ENCODE measurements at places on chromosomes 13 and 19. TPM values are rescaled to one million over a fixed set of nuclear protein-coding genes. Genes with fewer than 3 reads are reported as not detected.
A peak's percentile ranks its signal among the peaks of the same experiment; 100 is the strongest.

- DNase-seq, result peak; percentile 91
These were observed at the start of gene PLEKHF1 for GRCh38 chr19:29665215-29665825. Gene PLEKHF1, plus strand, starts transcription at chr19:29665461. Its CDS starts 8,379 bp downstream, at chr19:29673840.

DNA sequence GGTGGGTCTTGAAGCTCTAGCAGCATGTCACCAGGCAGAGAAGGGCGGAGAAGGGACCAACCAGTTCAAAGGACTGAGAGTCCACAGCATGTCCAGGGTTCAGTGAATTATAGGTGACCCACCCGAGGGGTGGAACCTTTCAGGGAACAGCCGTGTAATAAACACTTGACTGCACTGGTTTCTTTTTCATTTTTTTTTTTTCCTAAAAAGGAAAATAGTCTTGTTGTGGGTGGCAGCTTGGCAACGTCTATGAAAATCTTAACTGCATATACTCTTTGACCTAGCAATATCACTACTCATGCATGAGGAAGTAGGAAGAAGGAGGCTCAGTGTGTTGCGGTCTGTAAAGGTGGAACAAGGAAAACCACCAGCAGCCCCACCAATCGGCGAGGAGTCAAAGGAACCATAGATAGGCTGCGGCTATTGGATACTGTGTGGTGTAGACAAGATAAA lies 13.0 kb upstream of the MYH14 start:
- DNase-seq, result no peak

- DNase-seq, result peak; percentile 47
These were observed 58.7 kb upstream of the PABPC3 start for GRCh38 chr13:25037057-25037813.

- DNase-seq, result no peak
These were observed 8.4 kb upstream of the FLT1 start for GRCh38 chr13:28503182-28503967.

- DNase-seq, result peak; percentile 93
These were observed 8.4 kb upstream of the BCAM start for GRCh38 chr19:44800461-44800860.

GRCh38 chr19:17266589-17266974 lies 661 bp upstream of the BABAM1 start:
- DNase-seq, result no peak

- DNase-seq, result no peak
These were observed 624.0 kb upstream of the KLF12 start for GRCh38 chr13:74758188-74758587.

GRCh38 chr13:94296471-94296870 lies 183.0 kb downstream of the DCT start:
- no peak for DNase-seq

DNA sequence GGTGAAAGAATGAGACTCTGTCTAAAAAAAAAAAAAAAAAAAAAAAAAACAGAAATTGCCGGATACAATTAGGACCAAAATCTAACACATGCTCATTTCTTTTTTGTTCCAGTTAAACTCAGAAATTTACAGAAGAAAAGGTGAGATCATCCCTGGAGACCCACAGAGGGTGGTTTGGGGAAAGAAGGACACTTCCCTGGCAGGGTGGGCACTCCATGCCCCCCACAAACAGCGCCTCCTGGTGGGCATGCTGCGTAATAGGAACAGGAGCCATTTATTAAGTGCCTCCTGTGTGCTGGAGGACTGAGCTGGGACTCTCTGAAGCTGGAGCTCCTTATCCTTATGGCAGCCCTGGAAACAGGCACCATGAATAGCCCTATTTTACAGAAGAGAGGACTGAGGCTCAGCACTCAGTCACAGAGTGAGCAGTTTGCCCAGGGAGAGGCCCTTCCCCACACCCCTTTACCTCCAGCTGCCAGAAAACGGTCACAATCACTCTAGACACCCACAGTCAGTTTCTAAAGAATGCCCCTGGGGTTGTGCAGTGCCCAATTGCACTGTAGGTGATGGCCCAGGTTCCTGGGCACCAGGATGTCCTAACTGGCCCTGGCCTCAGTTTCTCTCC lies 10.1 kb downstream of the C19orf38 start:
- no peak for DNase-seq

OR7D2 gene
- total RNA-seq, result not detected

- DNase-seq, result no peak
These were observed 5.6 kb upstream of the KATNAL1 start for GRCh38 chr13:30312904-30313303.

- no peak for DNase-seq
These were observed 1052.2 kb upstream of the SPRY2 start for GRCh38 chr13:81393110-81393509.

DNA sequence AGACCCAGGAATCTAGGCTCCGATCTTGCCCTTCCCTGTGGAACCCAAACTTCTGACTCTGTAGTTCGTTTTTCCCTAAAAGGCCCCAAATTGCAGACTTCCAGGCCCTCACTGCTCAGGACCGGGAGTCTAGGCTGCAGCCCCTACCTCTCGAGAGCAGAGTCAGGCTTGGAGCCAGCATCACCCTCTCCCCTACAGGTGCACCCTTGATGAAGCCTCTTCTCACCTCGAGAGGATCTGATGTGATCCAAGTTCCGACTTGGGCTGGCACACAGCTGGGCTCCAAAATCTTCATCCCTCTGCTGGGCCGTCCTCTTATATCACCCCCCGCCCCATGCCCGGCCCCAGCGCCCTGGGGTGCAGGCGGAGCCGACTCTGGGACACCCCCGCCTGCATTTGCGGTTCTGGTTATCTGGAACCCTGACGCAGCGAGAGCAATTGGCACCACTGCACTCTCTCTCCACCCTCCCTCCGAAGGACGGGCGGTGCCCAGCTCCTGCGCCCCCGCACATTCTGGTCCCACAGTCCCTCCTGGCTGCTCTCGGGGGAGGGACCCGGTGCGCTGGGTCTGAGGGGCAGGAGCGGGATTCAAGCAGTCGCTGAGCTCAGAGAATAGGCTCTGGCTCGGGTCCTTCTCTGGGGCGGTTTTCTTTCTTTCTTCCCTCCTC lies at the start of gene KLK7:
Gene KLK7 (minus strand): TSS at position 293 of the 668 bp plus-strand sequence. CDS start 1,518 bp downstream, outside the sequence.
- DNase-seq, result no peak

ZNF737 gene
- total RNA-seq, result 3.7 TPM

ZNF556 gene
- not detected for total RNA-seq

ZNF582 gene
- 2.1 TPM for total RNA-seq

GRCh38 chr19:47820410-47820809 lies 1.3 kb upstream of the CRX start:
- no peak for DNase-seq

DNA sequence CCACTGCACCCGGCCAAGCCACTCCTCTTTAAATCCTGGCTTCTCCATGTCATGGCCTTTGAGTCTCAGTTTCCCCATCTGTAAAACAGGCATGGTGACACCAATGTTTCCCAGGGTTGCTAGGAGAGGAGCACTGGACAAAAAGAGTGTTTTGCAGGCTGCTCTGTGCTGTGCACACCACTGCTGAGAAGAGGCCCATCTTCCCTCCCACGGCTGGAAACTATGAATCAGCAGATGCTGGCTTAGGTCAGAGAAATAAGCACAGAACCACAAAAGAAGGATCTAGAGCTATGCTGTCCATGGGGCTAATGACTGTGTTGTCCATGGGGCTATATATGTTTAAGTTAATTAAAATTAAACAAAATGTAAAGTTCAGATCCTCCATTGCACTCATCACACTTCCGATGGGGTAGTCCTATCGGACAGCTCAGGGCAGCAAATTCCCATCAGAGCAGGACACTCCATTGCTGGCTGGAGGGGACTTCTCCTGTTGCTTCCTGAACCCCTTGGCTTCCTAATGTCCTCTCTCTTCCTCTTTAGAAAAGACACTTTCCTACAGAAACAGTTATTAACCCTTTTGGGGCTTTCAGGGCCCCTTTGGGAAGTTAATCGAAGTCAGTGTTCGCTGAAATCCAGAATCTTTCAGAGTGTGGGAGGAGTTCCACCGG lies 37.1 kb downstream of the TSHZ3 start:
- DNase-seq, result no peak

GRCh38 chr13:23504180-23504579 lies 66.0 kb upstream of the TNFRSF19 start:
- DNase-seq, result no peak

ZIC5 gene
- total RNA-seq, result not detected

DNA sequence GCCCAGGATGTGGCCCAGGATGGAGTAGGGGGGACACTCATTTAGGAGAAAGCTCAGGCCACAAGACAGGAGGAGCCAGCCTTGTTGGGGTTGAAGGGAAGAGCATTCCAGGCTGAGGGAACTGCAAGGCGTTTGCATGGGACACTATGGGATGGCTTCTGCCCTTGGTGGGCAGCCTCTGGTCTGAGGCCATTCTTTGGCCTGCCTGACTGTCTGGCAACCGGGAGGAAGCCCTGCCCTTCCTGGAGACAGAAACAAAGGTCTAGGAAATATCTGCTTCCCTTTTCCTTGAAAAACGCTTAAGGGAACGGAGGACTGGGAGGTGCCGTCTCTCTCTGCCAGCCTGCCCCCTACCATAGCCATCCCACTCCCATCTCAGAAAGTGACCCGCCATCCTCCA lies 2.8 kb upstream of the ICAM1 start:
- DNase-seq, result no peak

DNA sequence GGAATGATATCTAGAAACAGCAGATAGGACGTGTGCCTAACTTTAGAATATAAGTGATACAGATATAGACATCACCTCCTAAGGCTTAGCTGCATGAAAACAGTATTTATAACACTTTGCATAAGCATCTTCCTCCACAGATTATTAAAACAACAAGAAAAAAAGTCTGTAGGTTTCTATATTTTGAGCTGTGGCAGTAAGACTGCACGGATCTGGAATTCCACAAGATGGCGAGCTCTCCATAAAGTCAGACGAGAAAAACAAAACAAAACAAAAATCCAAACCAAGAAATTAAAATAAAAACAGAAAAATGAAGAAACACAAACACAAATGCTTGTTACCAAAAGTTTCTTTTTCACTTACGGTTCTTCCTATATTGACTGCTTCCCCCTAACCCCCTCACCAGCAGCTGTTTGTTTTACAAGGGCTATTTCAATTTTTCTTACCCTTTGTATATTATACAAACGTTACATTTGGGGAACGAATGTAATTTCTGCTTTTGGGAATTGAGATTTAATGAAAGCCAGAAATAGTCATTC lies 285.8 kb downstream of the MYO16 start:
- DNase-seq, result no peak

STOML3 gene
- total RNA-seq, result not detected

DNA sequence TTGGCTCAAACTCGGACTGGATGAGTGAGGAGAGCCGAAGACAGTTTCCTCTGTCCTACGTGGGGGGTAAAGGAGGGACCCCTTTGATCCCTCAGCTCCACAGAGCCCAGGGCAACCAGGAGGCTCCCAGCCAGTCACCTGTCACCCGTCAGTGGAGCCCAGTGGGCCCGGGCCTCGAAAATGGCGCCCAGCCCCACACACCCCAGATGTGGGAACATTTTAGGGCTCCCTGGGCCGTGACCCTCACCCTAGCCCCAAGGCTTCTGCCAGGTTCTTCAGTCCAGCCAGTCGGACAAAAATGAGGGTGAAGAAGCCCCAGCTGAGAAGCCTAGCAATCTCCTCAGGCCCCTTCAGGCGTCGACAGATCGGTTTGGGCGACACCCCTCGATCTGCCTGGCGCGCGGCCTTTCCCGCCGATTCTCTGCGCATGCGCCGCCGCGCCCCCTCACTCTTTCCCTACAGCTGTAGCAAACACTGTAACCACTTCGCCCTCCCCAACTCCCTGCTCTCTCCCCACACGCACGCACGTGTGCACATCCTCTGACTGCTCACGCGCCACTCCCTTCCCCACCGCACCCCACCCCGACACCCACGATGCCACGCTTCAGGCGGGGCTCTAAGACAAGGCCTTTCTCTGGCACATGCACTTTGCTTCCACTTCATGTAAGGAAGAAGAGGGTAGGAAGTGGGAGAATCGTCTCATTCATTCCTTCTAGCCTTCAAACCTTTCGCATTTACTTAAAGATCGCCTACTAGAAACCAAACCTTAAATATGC lies at the start of gene SLC6A16:
Gene SLC6A16 (minus strand): TSS at position 391 of the 776 bp plus-strand sequence. CDS start 13,844 bp downstream, outside the sequence.
- no peak for DNase-seq

DNA sequence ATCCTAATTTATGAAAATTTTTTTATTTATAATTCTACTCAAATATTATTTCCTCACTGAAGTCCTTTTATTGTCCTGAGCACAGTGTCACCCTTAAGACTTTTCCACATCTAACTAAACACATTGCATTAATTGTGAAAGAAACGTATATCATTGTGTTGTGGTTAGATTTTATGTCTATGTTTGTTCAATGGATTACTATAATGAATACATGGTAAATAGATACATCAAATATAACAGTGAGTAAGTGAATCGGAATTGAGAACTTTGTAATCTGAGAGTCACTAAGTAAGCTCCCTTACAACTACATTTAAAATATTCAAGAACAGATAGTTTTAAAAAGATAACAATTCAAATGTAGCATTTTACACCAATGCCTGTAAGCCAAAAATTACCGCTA lies 417.6 kb upstream of the PCDH20 start:
- DNase-seq, result no peak

- DNase-seq, result no peak
These were observed 772 bp downstream of the FAM174C start for GRCh38 chr19:1275976-1276627.

PSG1 gene
- not detected for total RNA-seq

GRCh38 chr19:3699741-3700241 lies 477 bp downstream of the PIP5K1C start:
- no peak for DNase-seq

GRCh38 chr13:50801087-50801931 lies 42.2 kb downstream of the DLEU7 start:
- DNase-seq, result peak; percentile 67

SLC25A42 gene
- total RNA-seq, result 24.7 TPM

ZNF17 gene
- 8.2 TPM for total RNA-seq

DNA sequence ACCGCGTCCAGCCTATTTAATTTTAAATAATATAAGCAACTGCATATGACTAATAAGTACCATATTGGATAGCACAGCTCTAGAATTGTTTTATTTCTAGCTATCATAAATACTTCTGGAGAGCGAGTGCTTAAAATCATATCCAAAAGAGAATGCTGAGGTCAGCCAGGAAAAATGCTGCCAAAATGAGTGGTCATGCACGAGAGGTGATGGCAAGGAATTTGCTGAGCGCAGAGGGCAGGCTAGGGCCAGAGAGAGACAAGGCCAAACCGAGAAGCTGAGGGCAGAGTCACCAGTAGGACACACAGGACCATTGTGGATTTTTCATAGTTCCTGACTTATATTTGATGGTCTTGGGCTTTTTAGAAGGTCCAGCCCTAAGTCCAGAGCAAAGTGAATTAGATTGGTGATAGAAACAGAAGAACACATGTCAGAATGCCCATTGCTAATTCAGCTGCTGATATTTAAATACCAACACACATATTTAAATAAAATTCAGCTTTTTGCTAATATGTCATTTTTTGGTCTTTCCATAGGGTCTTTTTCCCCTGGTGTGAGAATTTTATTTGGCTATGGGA lies 33.6 kb upstream of the UBL3 start:
- DNase-seq, result no peak

DNA sequence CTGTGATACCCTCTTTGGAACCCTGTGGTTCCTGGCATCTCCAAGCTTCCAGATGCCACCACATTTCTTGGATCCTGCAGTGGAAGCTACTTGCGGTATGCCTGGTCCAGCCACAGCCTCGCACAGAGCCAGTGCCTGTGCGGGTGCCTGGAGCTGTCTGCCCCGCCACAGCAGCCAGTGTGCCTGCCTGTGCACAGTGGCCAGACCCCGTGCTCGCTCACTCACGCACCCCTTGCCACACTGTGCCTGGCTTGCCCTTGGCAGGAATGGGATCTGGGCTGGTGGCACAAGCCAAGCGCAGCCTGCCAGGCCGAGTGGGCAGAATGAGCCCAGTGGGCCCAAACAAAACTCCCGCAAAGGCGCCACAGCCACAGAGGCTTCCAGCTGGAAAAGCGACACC lies 26.2 kb downstream of the POMP start:
- DNase-seq, result no peak

Measured in liver (tissue), 10 donors.